Activated CD4-positive, alpha-beta T cell treated with anti-CD3 and anti-CD28 coated beads, Interleukin-2, amount 10 ng/mL, durations not matched to agents 7 days and 5 days (primary cell): ENCODE measurements at places on chromosomes 4 and X. TPM values are rescaled to one million over a fixed set of nuclear protein-coding genes. Genes with fewer than 3 reads are reported as not detected.

- H3K27me3 ChIP-seq = peaks cover 31% of the 10 kb centered on the region
- DNase-seq = no peak
- H3K27ac ChIP-seq = no peak overlapping the region
- H3K4me1 ChIP-seq = peaks cover 7% of the 10 kb centered on the region
- no peaks in the 10 kb centered on the region for H3K36me3 ChIP-seq
- H3K4me3 ChIP-seq = no peak overlapping the region
Measured at GRCh38 chr4:46387956-46388355, 2.0 kb downstream of the GABRA2 start.

AFF2 gene
- 0.69 TPM for total RNA-seq

- H3K27me3 ChIP-seq = no peaks in the 10 kb centered on the region
- H3K36me3 ChIP-seq = no peaks in the 10 kb centered on the region
- H3K27ac ChIP-seq = no peak overlapping the region
- peaks cover 7% of the 10 kb centered on the region for H3K4me1 ChIP-seq
- H3K4me3 ChIP-seq = no peak overlapping the region
Measured at GRCh38 chr4:113776679-113777078, 15.1 kb upstream of the CAMK2D start.

DNA sequence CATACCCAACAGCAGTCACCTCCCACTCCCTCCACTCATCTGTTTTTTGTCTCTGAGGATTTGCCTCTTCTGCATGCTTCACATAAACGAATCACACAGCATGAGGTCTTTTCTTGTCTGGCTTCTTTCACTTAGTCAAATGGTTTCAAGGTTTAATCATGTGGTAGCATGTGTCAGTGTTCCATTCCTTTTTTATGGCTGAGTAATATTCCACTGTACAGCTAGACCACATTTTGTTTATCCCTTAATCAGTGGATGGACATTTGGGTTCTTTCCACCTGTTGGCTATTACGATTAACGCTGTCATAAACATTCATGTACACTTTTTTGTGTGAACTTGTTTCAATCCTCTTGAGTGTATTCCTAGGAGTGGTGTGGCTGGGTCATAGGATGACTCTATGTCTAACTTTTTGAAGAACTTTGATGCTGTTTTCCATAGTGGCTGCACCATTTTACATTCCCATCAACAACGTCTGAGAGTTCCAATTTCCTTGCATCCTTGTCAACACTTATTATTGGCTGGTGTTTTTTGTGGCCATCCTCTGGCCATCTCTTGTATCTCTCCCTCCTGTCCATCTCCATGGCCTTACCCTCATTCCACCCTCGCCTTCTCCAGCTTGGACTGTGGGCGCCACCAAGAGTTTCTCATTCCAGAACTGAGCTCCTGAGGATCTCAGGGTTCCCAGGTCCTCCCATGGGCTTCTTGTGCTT is 12.4 kb upstream of the NSG1 start:
- no peaks in the 10 kb centered on the region for H3K36me3 ChIP-seq
- H3K4me3 ChIP-seq = no peak overlapping the region
- no peak overlapping the region for H3K27ac ChIP-seq
- no peak for DNase-seq
- H3K27me3 ChIP-seq = no peaks in the 10 kb centered on the region
- no peaks in the 10 kb centered on the region for H3K4me1 ChIP-seq

DNA sequence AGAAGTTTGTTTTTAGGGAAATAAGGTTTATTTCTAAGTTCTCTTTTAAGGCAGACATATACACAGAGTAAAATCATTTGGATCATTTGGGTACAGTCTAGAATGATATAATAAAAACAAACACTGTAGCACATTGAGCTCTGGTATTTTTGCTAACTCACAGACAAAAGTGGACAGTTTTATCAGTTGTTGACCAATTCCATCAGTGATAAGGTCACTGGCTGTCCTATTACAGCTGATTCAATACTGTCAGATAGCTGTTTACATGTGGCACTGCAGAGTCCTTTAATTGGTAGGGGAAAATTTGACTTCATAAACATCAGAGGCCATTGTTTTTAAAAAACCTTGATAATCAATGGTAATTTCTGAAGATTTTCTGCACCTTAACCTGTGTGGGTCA is 3.5 kb downstream of the IBSP start:
- no peaks in the 10 kb centered on the region for H3K4me1 ChIP-seq
- H3K4me3 ChIP-seq = no peak overlapping the region
- H3K27me3 ChIP-seq = no peaks in the 10 kb centered on the region
- no peaks in the 10 kb centered on the region for H3K36me3 ChIP-seq

KANTR gene
- total RNA-seq = 9.7 TPM

HTN3 gene
- total RNA-seq = not detected

ZCCHC12 gene
- not detected for total RNA-seq

DNA sequence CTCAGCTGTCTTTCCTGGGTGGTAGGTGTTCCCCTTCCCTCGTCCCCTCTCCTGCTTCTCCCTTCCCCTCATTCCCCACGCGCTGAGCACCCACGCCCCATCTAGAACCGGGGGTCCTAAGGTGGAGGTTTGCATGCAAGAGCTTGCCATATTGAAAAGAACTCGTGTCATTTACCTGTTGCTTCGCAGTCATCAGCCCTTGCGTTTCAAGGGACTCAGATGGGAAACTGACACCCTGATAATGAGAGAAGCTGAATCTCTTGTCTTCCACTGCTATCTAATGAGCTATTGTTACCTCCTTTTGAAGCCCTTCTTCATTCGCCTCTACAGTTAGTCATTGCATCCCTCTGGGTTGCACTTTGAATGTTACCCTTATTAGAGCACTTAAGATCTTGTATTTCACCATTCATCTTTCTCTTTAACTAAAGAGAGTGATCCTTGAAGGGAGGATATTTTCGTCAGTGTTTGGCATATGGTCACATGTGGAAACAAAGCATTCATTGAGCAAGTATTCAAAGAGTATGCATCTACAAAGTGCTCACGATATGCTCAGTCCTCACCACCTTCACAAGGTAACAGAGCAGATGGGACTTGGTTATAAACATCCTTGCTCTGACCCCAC is 25.7 kb downstream of the ARL9 start:
- no peaks in the 10 kb centered on the region for H3K36me3 ChIP-seq
- H3K27ac ChIP-seq = no peak overlapping the region
- no peak overlapping the region for H3K4me3 ChIP-seq
- H3K4me1 ChIP-seq = peaks cover 4% of the 10 kb centered on the region
- DNase-seq = no peak
- H3K27me3 ChIP-seq = peaks cover 24% of the 10 kb centered on the region

DNA sequence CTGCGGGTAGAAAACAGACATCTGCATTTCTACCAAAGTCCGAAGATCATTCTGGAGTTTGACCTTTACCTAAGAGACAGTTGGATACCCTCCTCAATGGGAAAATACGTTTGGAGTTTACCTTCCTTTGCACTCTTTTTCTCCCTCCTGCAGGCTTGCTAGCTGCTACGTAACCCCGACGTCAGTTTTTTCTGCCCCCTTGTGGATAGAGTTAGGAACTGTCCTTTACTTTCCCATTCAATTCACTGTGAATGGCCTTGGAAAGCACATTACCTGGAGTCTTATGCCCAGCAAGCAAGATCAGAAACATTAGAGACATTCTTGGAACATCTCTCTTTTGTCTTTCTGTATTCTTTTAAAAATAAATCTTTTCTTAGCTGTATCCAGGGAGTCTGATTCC is 250.7 kb downstream of the NAP1L3 start:
- H3K4me3 ChIP-seq = no peak overlapping the region
- DNase-seq = peak; percentile 6
- no peak overlapping the region for H3K27ac ChIP-seq
- H3K4me1 ChIP-seq = no peaks in the 10 kb centered on the region

IL3RA gene
- 6.4 TPM for total RNA-seq

DNA sequence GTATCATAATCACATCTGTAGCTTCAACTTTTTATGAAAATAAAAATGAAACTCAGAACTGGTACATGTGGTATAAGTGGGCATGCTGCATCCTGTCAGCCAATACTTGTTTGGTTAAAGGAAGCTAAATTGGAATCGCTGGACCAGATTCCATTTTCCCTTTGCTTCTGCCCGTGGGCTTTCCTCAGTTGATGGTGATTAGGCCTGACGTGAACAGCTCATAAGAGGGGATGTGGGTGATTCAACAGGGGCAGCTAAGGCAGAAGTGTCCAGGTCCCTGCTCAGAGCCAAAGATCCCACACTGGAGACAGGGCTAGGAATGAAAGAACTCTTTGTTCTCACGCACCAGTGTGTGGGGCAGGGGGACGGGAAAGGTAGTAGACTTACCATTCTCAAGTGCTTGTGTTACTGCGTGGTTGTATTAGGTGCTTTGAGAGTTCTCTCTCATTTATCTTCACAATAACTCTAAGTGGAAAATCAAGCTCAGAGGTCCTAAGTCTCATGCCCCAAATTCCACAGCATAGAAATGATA is 63.2 kb upstream of the GUCY1A1 start:
- H3K27me3 ChIP-seq = peaks cover 6% of the 10 kb centered on the region
- H3K4me1 ChIP-seq = peaks cover 4% of the 10 kb centered on the region
- DNase-seq = no peak

DNA sequence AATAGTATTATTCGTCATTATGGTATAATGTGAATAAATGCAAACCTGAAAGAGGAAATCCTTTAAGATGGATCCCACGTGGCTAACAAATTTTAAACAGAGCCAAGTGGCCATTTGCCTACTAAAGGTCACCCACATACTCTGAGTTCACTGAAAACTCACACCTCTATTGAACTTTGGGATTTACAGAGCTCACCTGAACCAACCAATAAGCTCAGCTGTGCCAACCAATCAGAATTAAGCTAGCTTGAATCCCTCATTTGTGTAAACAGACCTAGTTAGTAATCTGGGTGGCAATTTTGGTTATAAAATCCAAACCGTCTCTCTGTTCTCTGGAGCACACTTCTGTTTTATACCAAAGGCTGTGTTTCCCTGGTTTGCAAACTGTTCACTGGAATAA is 5.4 kb upstream of the NUDT9 start:
- H3K36me3 ChIP-seq = no peaks in the 10 kb centered on the region
- H3K27ac ChIP-seq = no peak overlapping the region

GATA1 gene
- not detected for total RNA-seq

DNA sequence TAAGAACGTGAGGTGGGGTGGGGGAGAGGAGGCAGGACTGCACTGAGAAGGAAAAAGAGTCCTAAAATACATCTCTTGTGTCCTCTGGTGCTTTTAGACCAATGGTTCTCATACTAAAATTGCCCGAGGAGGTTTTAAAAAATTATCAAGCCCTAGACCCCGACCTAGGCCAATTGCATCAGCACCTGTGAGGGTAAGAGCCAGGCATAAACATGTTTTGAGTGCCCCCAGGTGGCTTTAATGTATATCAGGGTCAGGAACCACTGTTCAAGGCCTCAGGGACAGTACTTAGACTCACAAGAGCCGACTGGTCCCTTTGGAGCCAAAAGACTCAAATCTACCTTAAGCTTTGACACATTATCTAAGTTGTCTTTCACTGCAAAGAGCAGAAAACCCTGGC is 37.5 kb upstream of the TMEM150C start:
- no peak overlapping the region for H3K4me3 ChIP-seq
- DNase-seq = no peak
- no peaks in the 10 kb centered on the region for H3K4me1 ChIP-seq
- no peak overlapping the region for H3K27ac ChIP-seq
- no peaks in the 10 kb centered on the region for H3K27me3 ChIP-seq

DNA sequence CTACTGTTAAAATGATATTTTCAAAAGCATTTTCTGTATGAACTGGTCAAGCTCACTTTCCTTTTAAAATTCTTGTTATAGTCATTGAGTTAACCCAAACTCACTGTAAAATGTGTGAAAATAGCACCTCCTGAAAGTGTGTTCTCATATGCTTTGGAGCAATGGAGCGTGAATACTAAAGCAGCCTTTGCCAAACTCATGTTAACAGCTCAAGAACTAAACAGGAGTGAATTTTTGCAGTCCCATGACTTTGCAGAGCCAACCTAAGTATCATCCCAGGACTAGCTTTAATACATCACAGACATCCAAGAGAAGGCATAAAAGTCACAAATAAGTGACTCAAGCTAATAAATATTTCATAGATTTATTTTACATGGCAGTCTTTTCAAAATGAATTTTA is 2.3 kb downstream of the AMMECR1 start:
- H3K4me3 ChIP-seq = peak overlapping the region; percentile 88
- no peaks in the 10 kb centered on the region for H3K36me3 ChIP-seq
- peaks cover 35% of the 10 kb centered on the region for H3K4me1 ChIP-seq
- no peak overlapping the region for H3K27ac ChIP-seq
- no peak for DNase-seq
- H3K27me3 ChIP-seq = no peaks in the 10 kb centered on the region

DNA sequence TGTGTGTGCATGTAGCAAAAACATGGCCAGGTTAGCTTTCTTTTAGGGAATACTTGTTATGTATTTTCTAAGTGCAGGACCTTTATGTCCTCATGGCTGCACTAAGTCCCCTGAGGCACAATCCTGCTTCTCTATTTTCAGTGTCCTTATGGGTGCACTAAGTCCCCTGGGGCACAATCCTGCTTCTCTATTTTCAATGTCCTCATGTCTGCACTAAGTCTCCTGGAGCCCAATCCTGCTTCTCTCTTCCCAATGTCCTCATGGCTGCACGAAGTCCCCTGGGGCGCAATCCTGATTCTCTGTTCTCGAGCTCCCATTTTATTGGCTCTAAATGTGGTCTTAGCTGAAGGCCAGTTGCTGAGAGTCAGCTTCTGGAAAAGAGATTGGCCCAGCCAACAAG is 49.7 kb upstream of the GPRIN3 start:
- no peak overlapping the region for H3K27ac ChIP-seq
- H3K4me1 ChIP-seq = no peaks in the 10 kb centered on the region
- H3K36me3 ChIP-seq = peaks cover 2% of the 10 kb centered on the region
- H3K27me3 ChIP-seq = peaks cover 4% of the 10 kb centered on the region
- no peak overlapping the region for H3K4me3 ChIP-seq

GRCh38 chrX:150575419-150575814 is 7.0 kb downstream of the MTM1 start:
- peaks cover 31% of the 10 kb centered on the region for H3K36me3 ChIP-seq
- peak; percentile 16 for DNase-seq
- peak overlapping the region; percentile 94 for H3K27ac ChIP-seq
- peak overlapping the region; percentile 71 for H3K4me3 ChIP-seq
- H3K27me3 ChIP-seq = no peaks in the 10 kb centered on the region

NLGN3 gene
- 0.98 TPM for total RNA-seq

SPANXC gene
- not detected for total RNA-seq
